RPMI7951 (cell line): ENCODE measurements at places on chromosomes 11 and 22.

DNA sequence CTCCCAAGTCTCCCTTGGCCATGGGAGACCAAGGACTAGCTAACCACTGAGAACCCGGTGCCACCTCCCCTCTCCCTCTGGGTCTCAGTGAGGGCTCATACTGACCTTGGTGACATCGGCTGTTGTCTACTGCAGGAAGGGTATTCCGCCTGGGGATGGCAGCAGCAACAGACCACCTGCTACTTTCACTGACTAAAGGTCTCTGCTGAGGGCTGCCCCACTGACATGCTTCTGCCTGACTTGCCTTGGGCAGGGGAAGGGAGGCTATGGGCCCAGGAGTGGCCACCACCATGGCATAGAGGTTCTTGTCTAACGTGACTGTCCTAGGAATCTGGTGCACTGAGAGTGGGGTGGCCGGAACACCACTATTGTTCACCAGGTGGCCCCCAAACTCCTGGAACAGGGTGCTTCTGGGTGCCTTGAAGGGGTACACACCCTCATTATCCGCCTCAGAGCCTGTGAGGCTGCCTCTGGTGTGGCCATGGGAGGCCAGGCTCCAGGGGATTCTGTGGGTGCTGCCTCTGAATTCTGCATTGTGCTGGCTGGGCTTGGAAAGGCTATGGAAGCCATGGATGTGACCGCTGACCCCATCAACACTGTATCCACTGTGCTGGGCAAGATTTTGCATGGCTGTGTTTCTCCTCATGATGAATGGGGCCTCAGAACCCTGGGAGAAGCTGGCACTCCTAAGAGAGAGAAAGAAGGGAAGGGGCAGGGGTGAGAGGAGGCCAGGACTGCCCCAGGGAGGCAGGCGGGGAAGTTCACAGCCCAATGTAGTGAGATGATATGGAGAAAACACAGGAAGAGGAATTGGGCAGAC lies 38.3 kb downstream of the GAB4 start:
- DNase-seq = peak; percentile 5

DNA sequence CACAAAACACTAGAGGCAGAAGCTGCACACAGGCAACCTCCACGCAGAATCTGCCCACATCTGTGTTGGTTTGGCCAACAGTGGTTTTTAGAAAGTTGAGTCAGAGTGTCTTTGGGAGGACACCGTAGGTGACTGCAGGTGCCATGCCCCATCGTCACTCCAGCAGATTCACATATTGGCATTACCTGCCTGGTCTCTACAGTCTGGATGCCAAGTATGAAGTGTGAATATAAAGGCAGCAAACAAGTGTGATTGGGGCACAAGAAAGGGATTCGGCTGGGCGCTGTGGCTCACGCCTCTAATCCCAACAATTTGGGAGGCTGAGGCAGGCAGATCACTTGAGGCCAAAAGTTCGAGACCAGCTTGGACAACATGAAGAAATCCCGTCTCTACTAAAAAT lies 11.0 kb upstream of the FXYD2 start:
- DNase-seq = no peak

GRCh38 chr11:3845670-3846069 lies 4.9 kb upstream of the RHOG start:
- DNase-seq = no peak

DNA sequence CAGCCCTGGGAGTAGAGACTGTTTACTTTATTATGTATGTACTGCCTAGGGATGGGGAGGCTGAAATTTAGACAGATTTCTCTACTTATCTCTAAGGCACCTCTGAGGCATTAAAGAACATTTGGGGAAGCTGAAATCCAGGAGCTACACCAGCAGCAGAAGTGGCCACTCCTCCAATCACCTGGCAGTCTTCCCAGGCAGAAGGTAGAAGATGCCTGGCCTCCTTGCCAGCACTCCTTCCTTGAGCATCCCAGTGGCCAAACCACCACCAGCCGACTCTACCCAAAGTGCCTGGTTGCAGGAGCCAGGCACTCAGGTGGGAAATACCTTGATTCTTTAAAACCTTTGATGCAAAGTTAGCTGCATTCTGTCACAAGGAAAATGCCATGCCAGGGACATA lies 1.9 kb upstream of the FAT3 start:
- DNase-seq = no peak
